T-helper 22 cell (primary cell): ENCODE measurements at places on chromosomes 11 and 22.

- DNase-seq: no peak
These were observed 15.2 kb downstream of the GLB1L2 start for GRCh38 chr11:134346976-134347350.

DNA sequence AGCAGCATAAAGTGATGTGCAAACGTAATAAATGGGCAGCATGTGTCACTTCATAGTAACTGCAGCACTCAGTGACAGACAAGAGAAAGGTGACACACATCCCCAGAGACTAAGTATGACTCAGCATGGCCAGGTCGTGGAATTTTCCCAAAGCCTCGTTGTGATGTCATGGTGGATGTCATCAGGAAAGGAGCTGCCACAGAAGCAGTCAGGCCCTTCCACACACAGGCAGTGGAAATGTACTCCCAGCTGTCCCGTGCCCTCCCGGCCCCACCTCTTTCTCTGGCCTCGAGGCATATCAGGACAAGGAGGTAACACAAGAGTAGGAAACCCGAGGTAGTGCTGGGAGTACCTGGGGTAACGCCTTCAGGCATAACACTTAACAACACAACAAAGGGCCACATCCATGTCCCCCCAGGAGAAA lies 8.1 kb downstream of the PC start:
- DNase-seq: no peak

DNA sequence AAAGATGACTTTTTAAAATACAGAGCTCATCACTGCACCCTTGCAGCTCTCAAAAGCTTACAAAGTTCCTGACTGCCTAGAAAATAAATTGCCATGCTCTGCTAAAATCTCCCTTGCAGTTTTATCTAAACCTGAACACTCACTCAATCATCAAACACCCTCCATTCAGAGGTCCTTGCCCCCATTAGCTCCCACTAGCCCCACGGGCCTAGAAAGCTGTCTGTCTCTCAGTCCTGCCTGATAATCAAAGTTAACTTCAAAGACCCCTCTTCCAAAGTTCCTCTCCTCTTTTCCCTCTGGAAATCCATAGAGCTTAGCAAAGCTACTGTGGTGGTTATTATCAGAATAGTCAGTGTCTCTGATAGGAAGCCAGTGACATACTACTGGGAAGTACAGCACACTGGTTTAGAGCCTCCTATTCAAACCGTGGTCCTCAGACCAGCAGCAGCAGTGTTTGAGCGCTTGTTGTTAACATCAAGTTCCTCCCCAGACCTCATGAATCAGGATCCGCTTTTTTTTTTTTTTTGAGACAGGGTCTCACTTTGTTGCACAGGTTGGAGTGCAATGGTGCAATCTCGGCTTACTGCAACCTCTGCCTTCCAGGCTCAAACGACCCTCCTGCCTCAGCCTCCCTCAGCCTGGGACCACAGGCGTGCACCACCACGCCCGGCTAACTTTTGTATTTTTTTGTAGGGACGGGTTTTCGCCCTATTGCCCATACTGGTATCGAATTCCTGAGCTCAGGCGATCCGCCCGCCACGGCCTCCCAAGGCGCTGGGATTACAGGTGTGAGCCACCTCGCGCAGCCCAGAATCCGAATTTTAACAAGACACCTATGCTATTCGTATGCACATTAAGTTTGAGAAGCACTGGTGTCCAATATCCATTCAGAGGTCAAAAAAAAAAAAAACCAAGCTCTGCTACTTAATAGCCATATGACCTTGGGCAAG lies 1.2 kb downstream of the NDUFC2 start:
- no peak for DNase-seq

DNA sequence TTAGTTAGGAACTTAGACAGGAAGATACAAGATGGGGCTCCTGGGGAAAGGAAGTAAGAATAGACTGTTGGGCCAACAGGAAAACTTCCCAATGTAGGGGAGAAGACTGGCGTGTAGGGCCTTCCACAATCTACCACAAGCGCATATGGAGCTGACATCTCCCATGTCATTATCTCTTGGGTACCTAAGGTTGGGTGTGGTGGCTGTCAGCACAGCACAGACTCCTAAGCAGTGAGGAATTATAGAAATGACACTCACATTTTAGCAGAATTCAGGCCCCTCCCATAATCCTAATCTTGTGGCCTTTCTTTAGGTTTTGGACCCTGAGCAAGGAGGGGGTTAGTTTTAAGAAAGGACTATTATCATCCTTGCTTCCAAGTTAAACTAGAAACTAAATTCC lies 11.6 kb downstream of the TRIM21 start:
- DNase-seq: no peak

DNA sequence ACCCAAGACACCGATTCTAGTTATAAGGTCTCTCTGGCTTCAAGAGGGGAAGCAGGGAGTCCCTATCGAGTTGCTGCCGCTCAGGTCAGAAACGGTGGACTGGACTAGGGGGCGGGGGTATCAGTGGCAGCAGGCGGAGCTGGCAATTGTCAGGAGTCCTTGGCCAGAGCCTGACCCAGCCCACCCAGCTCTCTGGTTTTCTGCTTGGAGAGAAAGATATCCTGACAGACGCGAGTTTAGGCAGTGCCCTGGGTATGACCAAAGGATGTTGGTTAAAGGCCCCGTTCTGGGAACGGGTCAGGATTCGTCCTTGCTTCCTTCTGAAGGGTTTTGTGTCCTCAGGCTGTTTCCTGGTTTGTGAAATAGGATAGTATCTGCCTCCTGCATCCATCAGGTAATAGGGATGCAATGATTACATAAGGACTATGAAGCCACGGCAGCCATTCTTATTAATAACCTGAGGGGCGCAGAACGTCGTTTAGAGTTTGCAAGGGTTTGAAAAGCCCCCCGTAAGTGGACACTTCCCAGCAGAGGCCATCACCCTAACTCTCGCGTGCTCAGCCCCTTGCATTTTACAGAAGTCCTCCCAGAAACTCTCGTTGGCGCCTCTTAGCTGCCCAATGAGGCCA lies 700 bp upstream of the DEPDC5 start:
- DNase-seq: no peak

- no peak for DNase-seq
These were observed 33.1 kb downstream of the GNAZ start for GRCh38 chr22:23103199-23103954.

- no peak for DNase-seq
These were observed 33.6 kb upstream of the OR4B1 start for GRCh38 chr11:48182860-48183526.

DNA sequence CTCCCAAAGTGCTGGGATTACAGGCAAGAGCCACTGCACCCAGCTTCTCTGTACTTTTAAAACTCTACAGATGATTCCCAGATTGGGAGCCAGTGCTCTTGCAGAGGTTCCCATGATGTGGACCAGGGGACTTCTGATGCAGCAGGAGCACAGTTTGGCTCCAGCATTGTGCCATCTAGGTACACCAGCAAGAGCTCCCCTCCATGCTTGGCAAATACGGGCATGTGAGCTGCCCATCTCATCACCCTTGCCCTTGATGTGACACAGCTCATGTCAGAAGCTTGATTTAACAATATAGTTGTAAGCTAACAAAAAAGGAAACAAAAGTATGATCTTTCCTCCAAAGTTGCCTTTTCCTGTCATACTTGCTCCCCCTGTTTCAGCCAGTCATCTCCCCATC lies 28.7 kb downstream of the SNU13 start:
- DNase-seq: no peak

DNA sequence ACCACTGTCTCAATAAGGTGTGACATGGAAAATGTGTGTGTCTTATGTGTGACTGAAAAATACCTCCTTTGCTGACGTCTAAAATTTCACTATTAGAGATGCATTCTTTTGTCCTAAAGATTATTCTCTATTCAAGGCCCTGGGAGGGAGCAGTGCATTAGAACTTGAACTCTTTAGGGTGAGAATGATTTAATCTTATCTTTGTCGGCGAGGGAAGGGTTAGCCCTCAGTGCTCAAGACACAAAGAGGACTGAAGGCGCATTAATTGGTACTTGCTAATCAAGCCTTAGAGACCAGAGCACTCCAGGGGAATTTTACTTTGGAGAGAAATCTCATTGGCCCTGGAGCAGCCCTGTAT lies 29.8 kb upstream of the PLET1 start:
- DNase-seq: no peak

DNA sequence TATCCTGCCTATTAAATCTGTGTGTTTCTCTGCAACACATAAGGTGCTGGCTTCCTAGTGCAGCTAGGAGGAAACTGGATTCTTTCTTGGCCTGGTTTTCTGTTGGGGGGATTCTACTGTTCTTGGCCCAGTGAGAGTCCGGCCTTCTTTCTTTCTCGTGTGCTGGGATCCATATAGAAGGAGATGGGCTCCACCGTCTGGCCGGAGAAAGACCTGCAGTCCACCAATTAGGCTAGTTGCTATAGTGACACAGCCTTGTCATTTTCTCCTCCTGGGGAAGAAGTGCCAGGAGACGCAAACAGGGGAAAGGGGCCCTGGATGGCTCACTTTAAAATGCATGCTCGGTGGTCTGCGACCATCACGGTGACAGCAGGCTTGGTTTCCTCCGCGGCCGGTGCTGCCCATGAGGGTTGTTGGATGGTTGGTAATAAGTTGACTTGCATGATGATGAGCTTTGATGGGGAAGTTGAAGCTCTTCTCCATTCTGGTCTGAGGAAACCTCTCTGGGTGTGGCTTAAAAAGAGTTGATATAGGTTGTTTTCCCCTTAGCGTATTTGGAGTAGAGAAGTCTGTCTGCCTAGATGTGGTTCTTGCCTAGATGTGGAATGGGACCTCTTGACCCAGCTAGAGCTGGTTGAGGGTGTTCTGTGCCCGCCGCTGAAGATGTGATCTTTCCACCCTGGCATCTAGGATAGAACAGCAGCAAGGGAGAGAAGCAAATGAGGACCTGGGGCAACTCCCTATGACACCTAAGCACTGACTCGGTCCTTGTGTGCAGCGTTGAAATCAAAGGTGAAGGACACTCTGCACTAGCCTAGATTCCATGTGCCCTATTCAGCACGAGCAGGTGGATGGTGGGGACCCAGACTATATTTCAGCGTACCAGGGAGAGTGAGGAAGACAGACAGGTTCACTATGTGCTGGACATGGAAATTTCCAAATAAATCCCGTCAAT lies 1335.0 kb downstream of the BRD1 start:
- DNase-seq: no peak

DNA sequence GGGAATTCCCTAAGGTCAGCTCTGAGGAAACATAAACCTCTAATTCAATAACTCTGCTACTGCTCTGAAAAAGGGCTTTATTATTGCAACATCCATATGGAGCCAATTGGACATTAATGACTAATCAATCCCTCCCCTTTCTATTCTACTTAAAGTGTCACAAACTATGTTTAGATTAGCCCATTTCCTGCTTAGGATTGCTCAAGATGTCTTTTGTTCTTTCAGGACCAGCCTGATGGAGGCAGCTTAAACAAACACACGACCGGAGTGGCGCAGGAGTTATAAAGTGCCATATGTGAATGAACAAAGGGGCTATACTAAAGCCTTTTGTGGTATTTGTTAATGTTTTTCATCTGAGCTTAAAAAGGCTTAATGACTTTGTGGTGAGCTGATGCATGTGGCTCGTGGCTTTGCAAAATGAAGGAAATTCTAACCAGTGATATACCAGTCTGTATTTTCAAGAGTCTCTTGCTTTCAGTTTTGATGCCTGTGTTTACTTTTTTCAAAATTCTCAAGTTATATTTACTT lies 354.4 kb downstream of the SOX6 start:
- DNase-seq: no peak

DNA sequence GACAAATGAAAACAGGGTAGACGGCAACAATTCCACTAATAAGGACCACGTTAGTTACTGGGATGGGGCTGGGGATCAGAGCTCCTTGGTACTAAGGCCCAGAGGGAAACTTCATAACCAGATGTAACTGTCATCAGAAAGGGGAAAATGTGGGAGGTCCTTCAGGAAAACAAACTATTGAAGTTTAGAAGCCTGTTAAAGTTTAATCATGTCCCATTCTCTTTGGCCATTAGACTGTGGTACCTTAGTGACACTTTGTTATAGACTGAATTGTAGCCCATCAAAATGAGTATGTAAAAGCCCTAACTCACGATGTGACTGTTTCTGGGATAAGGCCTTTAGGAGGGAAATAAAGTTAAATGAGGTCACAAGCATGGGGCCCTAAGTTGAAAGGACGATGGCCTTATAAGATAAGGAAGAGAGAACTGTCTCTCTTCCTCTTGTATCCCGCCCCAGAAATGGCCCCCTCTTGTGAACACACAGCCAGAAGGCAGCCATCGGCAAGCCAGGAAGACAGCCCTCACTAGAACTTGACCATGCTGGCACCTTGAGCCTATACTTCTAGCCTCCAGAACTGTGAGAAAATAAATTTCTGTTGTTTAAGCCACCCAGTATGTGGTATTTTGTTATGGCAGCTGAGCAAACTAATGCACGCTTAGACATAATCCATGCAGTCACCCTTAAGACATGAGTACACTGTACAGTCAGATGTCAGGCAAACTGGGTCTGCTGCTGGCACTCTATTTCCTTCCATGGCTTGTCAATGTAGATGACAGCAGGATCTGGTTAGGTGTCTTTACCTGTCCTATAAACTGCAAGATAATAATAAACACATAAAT lies 26.9 kb upstream of the USP47 start:
- DNase-seq: no peak

DNA sequence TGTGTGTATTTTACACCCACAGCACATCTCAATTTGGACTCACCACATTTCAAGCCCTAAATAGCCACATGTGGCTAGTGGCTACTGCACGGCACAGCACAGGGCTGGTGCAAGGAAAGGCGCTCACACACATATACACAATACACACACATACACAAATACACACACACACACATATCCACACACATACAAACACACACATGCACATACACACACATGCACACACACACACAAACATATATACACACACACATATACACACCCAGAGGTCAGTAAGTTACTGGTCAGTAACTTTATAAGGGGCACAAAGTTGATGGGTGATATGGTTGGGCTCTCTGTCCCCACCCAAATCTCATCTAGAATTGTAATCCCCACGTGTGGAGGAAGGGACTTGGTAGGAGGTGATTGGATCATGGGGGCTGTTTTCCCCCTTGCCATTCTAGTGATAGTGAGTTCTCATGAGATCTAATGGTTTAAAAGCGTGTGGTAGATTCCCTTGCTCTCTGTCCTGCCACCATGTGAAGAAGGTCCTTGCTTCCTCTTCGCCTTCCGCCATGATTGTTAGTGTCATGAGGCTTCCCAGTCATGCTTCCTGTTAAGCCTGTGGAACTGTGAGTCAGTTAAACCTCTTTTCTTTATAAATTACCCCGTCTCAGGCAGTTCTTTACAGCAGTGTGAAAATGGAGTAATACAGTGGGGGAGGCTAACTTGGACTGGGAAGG lies 37.6 kb upstream of the DKK3 start:
- DNase-seq: no peak

GRCh38 chr22:22599248-22599647 lies 40.2 kb upstream of the PRAME start:
- no peak for DNase-seq

DNA sequence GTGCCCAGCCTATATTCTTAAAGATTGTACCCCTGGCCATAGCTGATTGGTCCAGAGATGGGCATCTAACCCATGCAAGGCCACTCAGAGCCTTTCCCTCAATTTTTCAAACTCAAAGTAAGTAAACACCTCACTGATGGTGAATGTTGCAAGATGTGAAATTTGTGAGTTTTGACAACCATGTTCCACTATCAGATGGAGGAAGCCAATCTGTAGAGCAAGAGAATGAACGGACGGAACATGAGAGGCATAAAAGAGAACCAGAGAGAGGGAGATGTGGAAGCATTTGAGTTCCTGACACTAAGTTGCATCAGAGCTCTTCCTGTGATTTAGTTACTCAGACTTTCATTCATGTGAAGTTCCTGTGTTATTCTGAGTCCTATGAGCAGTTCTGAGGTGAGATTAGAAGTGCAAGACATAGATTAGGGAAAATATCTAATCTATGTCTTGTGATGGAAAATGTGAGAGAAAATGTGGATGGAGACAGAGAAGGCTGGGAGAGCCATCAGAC lies 73.3 kb downstream of the PRSS23 start:
- no peak for DNase-seq
